Activated CD8-positive, alpha-beta memory T cell treated with anti-CD3 and anti-CD28 coated beads, Interleukin-2, amount 10 ng/mL, durations not matched to agents 7 days and 5 days (primary cell): ENCODE measurements at places on chromosomes 2 and 18.

DNA sequence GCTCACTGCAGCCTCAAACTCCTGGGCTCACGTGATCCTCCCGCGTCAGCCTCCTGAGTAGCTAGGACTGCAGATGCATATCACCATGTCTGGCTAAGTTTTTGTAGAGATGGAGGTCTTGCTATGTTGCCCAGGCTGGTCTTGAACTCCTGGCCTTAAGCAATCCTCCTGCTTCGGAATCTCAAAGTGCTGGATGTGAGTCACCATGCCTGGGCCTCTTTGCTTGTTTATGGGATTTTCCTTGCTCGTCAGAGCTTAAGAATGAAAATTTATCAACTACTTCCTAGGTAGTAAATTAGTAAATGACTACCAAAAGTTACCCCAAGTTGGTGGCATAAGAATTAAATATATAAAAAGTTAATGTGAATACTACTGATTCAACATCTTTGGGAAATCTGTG, 51.0 kb downstream of the ACTR3 start:
- DNase-seq, result no peak

DNA sequence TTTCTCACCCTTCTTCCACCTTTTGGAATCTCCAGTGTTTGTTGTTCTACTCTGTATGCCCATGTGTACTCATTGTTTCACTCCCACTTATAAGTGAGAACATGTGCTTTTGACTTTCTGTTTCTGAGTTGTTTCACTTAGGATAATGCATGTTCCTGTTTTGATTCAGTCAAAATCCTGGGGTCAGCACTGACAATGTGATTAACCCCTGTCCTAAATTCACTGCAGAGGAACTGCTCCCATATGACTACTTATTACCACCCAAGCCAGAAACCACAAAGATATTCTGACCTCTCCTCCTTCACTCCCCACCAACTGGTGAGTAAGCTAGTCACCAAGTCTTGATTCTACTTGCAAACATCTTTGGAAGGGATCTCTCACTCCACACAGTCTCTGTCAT, 251.4 kb upstream of the TCF4 start:
- DNase-seq, result no peak

- no peak for DNase-seq
These were observed 117.1 kb downstream of the ZNF521 start for GRCh38 chr18:25234740-25235345.

DNA sequence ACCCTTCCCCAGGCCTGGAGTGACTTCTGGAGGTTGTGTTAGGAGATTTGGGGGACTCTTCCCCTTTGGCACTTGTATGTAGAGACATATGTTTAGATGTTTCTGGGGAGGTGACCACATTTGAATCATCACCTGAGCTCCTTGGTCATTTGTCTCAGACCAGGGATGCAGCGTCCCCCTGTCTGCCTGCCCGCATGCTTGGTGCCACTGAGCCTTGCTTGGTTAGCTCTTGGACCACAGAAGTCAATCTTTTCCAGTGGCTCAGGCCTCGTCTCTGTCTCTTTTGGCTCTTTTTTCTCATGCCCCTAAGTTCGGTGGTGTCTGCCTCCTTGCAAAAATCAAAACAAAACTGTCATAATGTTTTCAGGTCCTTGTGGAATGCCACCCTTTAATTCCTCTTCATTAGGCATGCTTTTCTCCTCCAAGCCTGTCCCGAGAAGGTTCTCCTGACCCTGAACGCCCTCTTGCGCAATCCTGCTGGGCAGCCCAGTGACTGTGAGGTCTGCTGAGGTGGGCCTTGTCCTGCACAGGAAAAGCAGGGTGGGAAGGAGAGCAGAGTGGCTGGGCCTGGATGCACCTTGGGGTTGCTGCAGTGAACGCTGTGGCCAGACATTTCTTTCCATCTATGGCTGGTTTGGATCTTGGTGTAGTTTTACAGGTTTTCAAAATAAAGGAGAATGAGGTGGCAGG, 24.9 kb downstream of the GLI2 start:
- no peak for DNase-seq

- no peak for DNase-seq
These were observed 39.4 kb downstream of the ACTR2 start for GRCh38 chr2:65267008-65267407.

- DNase-seq, result no peak
These were observed 316.5 kb downstream of the MTX2 start for GRCh38 chr2:176585791-176586190.

GRCh38 chr2:96164459-96165184, 19.4 kb upstream of the DUSP2 start:
- peak; percentile 94 for DNase-seq

DNA sequence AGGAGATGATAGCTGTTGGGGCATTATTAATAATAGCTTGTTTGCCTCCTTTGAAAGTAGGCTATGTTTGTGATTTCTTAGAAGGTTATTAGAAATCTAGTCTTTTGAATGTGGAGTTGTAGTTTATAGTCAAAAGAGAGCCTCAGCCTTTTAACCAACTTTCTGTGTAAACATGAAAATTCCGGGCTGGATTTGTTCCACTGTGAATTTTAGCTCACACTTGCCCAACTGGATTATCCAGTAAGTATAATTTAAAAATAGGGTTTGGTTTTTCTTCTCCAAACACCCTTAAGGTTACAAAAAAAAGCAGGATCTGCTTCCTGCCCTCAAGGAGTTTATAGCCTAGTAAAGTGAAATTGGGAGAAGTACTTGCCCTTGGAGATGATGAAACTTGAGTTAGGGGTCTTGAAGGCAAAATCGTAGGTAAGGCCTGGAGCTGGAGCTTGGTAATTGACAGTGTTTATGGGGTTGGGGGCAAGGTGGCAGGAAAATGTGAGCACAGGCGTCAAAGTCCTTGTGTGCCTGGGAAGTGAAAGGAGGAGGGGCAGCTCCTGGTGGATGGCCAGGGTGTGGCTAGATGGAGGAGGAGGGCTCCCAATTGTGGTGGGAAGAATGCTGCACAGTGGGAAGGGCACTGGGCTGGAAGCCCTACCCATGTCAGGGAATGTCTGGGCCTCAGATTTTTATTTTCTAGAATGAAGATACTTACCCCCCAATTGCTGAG, 21.3 kb downstream of the ITGA6 start:
- no peak for DNase-seq

DNA sequence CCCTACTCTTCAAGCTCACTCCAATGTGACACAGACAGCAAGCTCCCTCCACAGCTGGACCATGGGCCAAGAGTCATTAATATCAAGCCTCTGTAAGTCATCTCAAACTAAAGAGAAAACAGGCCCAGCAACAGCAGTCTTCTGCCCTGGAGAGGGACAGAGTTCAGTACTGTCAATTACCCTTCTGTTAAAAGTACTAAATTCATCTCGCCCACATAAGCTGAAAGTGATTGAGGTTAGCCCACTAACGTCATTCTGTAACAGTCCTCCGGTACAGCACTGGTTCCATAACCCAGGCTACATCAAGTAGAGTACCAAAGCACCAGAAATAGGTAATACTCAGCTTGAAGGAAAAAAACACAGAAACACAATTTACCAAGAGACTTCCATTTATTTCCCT, 25.9 kb downstream of the THADA start:
- DNase-seq, result peak; percentile 80

GRCh38 chr2:126107883-126108282, 548.1 kb upstream of the GYPC start:
- DNase-seq, result no peak

GRCh38 chr2:86000131-86000937, 105.4 kb downstream of the POLR1A start:
- no peak for DNase-seq

GRCh38 chr18:46169464-46169941, 65.3 kb downstream of the HAUS1 start:
- no peak for DNase-seq

GRCh38 chr2:8193686-8194615, 487.9 kb upstream of the ID2 start:
- DNase-seq, result no peak

- DNase-seq, result peak; percentile 19
These were observed 16.6 kb upstream of the TTL start for GRCh38 chr2:112465382-112465781.

DNA sequence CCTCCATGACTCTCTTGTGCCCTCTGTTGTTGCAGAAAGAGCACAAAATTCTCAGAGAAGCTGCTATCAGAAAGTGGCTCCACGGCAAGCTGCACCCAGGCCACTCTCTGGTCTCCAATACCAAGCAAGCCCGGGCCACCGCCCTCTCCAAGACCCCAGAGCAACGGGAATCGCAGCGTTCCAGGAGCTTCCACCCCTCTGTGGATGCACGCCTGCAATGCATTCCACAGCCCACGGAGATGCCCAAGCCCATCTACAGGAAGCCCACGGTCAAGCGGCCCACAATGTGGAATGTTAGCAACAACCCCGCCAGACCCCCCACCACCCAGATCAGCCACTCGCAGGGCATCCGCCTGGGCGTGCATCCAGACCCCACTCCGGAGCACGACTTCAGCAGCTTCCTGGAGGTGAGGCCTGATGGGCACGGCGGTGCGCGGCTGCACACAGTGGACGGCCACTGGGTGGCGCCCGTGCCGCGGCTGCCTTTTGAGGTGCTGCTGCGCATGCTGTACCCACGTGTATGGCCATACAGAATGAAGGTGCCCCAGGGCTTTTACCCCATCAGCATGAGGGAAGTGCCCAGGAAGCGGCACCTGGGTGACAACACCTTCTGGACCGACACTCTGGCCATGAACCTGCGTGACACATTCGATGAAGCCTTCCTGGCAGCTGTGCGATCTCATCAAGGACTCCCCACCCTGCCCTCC, 6.3 kb downstream of the ANKRD53 start:
- DNase-seq, result peak; percentile 88

- DNase-seq, result peak; percentile 74
These were observed at the start of gene MAL for GRCh38 chr2:95025406-95026319. Gene MAL (plus strand): TSS chr2:95025708. CDS start chr2:95025793, 85 bp downstream.

- DNase-seq, result no peak
These were observed 1.4 kb downstream of the IL36RN start for GRCh38 chr2:113060396-113060795.

- no peak for DNase-seq
These were observed 60.7 kb downstream of the TTC27 start for GRCh38 chr2:32688541-32688940.

DNA sequence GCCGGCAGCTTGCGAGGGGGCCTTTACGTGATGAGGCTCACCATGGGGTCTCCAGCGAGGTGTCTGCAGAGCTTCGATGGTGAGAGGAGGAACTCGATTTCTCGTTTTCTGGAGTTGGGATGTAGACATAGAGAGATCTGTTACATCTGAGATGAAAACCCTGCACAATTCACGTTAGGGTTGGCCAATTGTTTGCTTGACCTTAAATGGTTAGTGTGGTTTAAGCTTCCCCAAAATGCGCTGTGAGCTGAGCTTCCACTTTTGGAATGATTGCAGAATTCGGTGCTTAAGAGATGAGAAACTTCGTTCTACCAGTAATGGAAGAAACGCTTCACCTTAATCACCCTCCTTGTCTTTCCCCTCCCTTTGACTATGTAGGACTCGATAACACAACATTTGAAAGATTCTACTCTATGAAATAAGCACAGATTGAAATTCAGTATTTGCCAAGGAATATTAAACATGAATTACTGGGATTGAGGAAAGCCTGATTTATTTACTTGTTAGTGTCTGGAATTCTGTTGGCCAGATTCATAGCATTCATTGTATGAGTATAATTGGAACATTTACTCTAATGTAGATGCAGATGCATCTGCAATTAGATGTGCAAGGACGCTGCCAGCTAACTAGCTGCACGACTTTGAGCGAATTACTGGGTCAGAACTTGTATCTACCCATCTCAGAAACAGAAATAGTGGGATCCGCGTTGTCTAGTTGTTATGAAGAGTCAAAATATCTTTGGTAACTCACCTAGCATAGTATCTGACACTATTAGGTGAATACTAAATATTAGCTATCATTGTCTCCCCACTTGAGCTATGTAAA, 1.6 kb upstream of the KLF7 start:
- no peak for DNase-seq

DNA sequence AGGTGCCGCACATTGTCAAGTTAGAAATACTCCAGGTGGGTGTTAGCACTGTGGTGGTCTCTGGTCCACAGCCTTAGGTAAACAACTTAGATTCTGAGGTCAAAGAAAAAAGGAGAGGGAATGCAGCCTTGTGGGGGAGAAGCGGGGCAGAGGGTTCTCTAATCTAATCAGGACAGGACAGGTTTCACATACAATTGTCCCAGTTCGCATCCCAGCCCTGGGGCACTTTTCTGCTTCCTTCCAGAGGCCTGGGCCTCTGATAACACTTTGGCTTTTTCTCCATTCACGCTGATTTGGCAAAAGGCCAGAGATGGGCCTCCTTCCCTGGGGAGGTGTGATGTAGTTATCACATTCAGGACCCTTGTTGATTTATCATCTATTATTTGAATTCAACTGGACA, 32.5 kb downstream of the SLC1A4 start:
- DNase-seq, result no peak

DNA sequence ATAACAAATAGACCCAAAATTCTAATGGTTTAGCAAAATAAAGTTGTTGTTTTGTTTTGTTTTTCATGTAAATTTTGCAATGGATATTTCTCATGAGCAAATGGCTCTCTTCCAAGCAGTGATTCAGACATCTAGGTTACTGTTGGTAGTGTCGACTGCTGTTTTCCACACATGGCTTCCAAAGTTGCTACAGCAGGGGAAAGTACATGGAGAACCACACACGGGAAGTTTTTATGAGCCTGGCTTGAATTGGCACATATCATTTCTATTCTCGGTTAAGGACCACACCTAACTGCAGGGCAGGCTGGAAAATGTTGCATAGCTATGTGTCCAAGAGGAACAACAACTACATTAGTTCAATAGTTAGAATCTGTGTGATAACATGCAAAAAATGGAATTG, 262.1 kb downstream of the GALNT13 start:
- no peak for DNase-seq

GRCh38 chr2:130336150-130336876, 6.4 kb upstream of the IMP4 start:
- DNase-seq, result peak; percentile 30

GRCh38 chr18:13126966-13127598, 91.5 kb upstream of the LDLRAD4 start:
- no peak for DNase-seq

- peak; percentile 47 for DNase-seq
These were observed 834 bp upstream of the BUB1 start for GRCh38 chr2:110678457-110679336.

DNA sequence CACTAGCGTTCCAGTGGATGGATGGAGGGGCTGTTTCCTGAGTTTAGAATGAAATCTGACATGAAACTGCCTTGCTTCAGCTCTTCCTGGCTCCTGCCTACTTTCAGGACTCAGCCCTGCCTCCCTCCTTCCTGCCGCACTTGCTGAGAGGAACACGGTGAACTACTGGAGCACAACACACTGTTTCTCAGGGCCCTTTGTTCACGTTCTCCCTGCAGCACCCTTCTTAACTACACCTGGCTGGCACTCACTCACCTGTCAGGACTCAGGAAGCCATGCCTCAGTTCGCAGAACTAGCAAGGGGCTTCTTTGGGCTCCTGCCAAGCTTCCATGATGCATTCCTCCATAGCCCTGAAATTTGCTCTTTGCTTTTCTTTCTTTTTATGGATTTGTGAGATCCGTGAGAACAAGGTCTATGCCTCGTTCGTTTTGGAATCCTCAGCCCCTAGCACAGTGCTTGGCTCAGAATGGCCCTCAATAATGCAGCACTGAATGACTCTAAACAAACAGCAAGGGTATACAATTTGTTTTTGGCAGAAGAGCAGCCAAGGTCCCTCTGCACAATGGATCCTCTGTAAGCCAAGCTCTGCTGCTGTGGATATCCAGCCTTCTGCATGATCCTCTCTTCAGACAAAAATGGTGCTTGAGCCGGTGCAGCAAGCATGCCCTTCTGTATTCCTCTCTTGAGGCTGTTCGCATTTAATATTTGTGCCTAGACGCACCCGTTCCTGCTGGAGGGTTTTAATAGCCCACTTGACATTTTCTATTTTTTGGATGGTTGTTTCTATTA, 357.0 kb downstream of the TSN start:
- no peak for DNase-seq
